ENCODE measurements at places on chromosomes 16 and 17.
A peak's percentile ranks its signal among the peaks of the same experiment; 100 is the strongest.

- no peak for DNase-seq
Measured at GRCh38 chr17:7356072-7356549, 1.2 kb downstream of the TMEM95 start.

GRCh38 chr17:74427048-74427762 is 4.7 kb upstream of the GPRC5C start:
- no peak for DNase-seq

GRCh38 chr16:59748531-59748930 is 1014.4 kb upstream of the GOT2 start:
- no peak for DNase-seq

- DNase-seq = no peak
Measured at GRCh38 chr16:8685617-8686016, 11.2 kb downstream of the ABAT start.

DNA sequence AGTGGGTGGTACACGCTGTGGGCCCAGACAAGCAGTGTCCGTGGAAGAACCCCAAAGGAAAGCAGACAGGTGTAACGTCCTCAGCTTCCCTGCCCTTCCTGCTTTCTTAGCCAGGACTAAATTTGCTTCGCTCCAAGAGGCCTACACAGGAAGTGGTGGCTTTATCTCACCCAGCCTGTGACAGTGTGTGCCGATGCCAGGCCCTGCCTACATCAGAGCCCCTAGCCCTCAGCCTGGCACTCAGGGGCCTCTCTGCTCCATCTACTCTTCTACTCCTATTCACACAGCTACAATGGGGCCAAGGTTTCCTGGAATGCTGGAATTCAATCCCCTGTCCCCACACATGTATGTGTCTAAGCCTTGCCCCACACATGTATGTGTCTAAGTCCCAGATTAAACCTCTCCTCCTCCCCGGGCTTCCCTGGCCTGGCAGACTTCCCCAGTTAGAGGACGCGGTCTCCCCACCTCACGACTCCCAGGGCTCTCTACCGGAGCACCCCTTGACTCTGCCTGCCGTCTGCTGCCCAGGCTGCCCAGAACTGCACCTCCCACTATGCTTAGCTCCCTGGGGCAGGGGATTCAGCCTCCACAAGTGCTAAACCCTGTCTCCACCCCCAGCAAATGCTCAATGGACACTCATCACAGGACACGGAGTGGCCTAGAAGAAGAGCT is 8.2 kb downstream of the PGAP3 start:
- DNase-seq = no peak

DNA sequence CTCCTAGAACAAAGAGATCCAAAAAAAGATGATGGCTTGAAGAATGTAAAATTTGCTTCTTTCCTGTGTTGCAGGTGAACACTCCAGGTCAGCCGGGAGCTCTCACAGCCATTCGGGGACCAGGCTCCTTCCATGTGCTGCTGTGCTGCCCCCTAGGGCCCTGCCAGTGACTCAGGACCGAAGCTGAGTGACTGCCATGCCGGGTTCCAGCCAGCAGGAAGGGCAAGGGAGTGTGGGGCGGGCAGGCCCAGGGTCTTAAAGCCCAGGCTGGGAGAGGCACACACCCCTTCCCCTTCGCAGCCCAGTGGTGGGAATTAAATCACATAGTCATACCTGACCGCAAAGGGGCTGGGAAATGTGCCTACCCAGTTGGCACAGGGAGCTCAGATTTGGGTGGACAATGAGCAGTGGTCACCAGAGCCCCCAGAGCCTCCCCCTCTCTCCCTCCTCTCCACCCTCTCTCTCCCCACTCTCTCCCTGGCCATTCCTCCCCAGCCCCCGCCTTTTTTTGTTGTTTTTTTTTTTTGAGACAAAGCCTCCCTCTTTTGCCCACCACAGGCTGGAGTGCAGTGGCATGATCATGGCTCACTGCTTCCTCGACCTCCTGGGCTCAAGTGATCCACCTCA is 11.5 kb downstream of the EPOP start:
- no peak for DNase-seq

DNA sequence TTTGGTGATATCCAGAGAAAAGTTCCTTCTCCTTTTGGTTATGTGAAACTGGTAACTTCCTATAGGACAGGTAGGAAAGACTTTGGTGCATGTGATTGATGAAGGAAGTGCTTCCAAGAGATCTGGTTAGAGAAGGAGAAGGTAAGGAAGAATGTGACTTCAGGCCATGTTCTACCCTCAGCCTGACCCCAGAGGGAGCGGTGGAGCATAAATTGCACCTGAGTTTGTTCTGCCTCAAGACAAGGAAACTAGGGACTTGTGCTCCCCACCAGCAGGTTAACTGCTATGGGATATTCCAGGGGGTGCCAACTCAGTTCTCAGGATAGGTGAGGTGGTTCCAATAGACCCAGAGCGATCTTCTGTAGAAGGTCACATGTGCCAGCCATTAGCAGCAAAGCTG is 299.3 kb upstream of the XYLT1 start:
- DNase-seq = no peak

DNA sequence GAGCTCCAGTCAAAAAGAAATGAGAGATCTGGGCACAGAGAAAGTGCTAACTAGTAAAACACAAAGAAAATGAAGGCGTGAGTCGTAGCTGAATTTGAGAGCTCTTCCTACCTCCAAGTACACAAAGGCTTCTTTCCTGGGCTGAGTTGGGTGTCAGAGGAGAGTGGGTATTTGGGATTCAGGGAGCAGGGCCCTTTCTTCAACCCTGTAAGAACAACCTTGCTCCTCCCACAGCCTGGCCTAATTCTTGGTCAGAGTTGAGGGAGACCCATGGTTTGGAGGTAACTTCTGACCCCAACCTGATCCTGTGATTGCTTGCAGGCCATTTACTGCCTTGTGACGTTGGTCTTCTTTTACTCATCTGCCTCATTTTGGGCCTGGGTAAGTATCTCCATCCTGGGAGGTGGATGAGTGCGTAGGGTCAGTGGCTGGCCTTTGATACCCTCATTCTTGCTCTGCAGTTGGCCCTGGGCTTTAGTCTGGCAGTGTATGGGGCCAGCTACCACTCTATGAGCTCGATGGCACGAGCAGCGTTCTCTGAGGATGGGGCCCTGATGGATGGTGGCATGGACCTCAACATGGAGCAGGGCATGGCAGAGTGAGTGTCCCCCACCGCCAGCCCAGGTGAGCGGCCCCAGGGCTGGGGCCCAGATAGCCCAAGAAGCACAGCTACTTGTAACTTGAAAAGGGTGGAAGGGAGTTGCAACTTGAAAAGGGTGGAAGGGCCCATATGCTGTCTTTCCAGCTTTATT is 1.3 kb downstream of the TMEM208 start:
- DNase-seq = no peak

DNA sequence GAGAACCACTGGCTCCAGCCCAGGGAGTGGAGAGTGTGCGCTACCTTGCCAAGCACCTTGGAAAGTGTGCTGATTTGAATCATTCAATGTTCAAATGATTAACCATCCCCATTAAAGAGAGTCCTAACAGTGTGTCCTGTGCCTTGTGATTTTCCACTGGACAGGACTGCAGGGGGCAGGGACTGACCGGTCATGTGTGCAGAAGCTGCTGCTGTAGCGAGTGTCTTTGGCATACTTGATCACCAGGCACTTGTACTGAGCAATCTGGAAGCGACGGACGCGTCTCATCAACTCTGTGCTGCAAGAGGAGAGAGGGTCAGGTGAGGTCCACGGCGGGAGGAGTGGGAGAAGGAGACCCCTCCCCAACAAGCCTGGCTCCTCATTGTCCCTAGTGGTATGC is 2.0 kb downstream of the TK1 start:
- no peak for DNase-seq

GRCh38 chr16:2846511-2847310 is 11.3 kb downstream of the PRSS22 start:
- no peak for DNase-seq

DNA sequence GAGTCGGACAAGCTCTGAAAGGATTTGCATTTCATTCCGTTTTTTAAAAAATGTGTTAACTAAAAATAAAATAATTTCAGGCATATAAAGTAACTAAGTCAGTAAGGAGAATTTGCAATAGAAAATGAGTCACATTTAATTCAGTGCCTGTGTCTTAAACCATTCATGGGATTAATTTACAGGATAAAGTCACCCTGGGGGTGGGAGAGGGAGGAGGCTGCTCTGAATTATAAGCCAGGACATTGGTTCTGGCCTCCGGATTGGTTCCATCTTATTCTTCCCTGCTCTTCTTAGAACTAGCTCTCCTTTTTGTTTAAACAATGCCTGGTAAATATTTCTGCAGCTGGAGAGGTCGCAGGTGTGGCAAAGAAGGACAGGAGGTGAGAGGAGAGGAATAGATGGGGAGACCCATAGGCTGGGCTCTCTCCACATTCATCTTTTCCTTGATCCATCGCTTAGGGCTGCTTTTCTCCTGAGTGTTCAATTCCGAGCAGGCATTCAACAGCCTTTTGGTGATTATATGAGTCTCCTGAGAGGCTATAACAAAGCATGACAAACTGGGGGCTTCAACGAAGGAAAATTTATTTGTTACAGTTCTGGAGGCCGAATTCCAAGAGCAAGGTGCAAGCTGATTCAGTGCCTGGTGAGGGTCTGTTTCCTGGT is 319.2 kb downstream of the PHKB start:
- no peak for DNase-seq

DNA sequence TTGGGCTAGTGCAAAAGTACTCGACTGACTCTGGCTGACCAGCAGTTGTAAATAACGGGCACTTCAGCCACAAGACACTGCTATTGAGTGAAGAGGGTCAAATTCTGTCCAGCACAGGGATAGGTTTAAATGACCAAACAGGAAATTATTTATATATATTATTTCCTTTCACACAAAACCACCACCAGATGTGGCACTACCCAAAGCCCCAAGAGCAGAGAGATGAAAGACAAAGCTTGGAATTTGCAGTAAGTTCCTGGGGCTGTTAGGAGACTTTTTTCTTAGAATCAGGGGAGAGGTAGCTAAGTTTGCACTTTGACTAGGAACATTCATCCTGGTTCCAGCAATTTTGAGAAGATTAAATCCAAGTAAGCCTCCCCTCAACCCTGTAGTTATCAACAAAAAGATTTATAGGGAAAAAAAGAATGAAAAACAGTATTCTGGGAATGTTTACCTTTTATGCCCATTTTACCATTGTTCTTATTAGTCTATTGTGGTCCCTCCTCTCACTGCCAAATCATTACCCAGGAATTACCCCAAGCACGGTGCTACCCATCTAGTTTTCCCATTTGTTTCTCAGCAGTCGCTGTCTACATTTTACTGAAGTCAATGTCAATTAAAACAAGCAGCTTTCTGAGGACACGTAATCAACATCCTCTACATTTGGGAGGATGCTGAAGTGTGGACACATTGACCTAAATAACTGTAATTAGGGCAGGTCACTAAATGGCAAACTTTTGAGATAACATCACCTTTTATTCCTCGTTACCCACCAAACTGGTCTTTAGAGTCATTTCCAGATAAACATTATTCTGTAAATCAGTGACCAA is 43.5 kb downstream of the GRB7 start:
- DNase-seq = no peak

- no peak for DNase-seq
Measured at GRCh38 chr17:41801374-41802271, 10.1 kb downstream of the P3H4 start.

- no peak for DNase-seq
Measured at GRCh38 chr16:62077998-62078397, 41.8 kb upstream of the CDH8 start.

DNA sequence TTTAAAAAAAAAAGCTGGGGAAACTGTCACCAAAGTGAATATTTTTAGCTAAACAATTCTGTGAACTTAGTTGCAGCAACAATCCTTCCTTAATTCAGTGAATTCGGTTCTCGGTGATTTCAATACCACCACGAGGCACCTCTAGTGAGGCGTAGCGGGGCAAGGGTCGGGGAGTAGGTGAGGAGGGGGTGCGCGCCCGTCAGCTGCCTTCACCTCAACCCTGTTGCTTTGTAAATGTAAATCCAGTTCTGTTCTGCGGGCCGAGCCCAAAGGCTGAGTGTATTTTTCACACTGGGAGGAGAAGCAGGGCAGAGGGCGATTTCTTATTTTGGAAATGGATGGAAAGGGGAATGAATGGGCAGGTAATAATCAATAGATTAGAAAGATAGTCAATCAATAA is 17.4 kb downstream of the SALL1 start:
- DNase-seq = no peak

GRCh38 chr17:27824176-27824715 is 23.9 kb upstream of the NOS2 start:
- DNase-seq = no peak

- DNase-seq = no peak
Measured at GRCh38 chr17:42547001-42547461, 5.7 kb upstream of the HSD17B1 start.

- no peak for DNase-seq
Measured at GRCh38 chr16:27531826-27532800, 17.6 kb downstream of the GTF3C1 start.

GRCh38 chr16:71230122-71230845 is at the start of gene HYDIN:
TSS of gene HYDIN (minus strand) at chr16:71230722. CDS start at chr16:71186895, 43,827 bp downstream.
- no peak for DNase-seq

GRCh38 chr16:83882163-83882885 is 16.6 kb upstream of the MLYCD start:
- no peak for DNase-seq

- no peak for DNase-seq
Measured at GRCh38 chr17:18038149-18038850, 668 bp downstream of the ATPAF2 start.

- DNase-seq = no peak
Measured at GRCh38 chr17:82860606-82861392, 21.0 kb upstream of the ZNF750 start.

- no peak for DNase-seq
Measured at GRCh38 chr17:2202302-2202995, 101.1 kb downstream of the SMG6 start.

GRCh38 chr17:39092692-39093230 is 58.7 kb downstream of the PLXDC1 start:
- peak; percentile 22 for DNase-seq

GRCh38 chr17:41029633-41030245 is at the start of gene KRTAP1-4:
TSS of gene KRTAP1-4 (minus strand) at chr17:41030195. CDS start at chr17:41030078, 117 bp downstream.
- no peak for DNase-seq

GRCh38 chr17:16926571-16927451 is 45.1 kb downstream of the TNFRSF13B start:
- no peak for DNase-seq

DNA sequence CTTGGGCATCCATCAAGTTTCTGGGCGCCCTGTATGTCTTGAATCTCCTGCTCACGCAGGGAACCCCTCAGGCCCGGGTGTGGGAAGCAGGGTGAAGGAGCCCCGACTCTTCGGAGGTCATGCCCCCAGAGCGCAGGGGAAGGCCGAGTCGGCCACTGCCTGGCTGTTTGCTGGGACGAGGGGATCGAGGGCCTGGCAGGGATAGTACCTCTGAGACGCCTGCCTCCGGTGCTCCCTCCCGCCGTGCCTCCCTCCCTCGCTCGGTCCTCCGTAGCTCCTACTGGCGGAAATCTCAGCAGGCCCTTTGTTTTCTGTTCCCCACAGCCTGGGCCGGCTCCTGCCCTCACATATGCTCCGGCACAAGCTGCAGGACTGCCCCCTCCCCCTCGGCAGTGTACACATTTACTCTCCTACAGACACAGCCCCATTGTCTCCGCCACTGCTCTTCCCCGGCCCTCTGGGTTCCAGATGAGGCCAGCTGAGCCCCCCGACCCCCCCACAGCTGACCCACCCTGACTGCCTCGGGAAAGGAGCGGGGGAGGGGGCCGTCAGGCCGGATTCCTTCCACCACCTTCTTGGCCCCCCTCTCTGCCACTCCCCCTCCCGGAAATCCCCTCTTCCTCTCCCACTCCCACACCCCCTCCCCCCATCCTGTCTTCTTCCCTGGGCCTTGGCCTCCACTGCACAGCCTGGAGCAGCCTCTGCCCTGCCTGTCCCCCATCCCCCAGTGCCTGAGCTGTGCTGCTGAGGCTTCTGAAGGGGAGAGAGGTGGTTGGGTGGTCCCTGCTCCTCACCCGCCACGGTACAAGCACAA is 1.4 kb downstream of the TRAF4 start:
- no peak for DNase-seq

Measured in SK-N-MC (cell line).